H1 (cell line): ENCODE measurements at places on chromosomes 16 and 17. TPM values are rescaled to one million over a fixed set of nuclear protein-coding genes. Genes with fewer than 3 reads are reported as not detected.

The OR3A3 gene
- not detected in 2 replicates for total RNA-seq

DNA sequence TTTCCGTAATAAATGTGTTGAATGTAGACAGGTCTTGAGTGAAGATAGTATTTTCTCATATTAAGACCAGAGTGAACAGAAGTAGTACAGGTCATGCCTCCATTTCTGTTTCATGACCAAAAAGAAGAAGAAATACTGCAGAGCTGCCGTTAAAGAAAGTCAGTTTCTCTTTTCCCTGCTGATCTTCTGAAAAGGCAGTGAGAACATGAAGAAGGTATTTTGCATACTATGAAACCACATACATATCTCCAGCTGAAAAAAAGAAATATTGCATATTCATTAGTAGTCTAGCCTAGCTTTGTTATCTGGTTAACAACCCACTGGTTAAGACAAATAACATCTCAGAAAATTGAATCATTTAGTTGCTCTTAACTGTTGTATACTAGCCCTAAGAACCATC is 138.4 kb downstream of the PHKB start:
- no peak overlapping the region for H3K27ac ChIP-seq
- H3K4me3 ChIP-seq: no peak overlapping the region
- H3K36me3 ChIP-seq: no peaks in the 10 kb centered on the region
- no peak for DNase-seq
- no peaks in the 10 kb centered on the region for H3K27me3 ChIP-seq

The ZFP3 gene
- 0.15 and 0.17 TPM in 2 replicates for total RNA-seq

GRCh38 chr17:66025551-66025950 is 166.4 kb downstream of the CEP112 start:
- no peak overlapping the region for H3K27ac ChIP-seq
- H3K36me3 ChIP-seq: no peaks in the 10 kb centered on the region
- no peaks in the 10 kb centered on the region for H3K4me1 ChIP-seq
- no peak overlapping the region for H3K4me3 ChIP-seq
- no peaks in the 10 kb centered on the region for H3K27me3 ChIP-seq
- DNase-seq: no peak

GRCh38 chr17:17892009-17892408 is 55.2 kb upstream of the SREBF1 start:
- H3K36me3 ChIP-seq: no peaks in the 10 kb centered on the region
- H3K4me1 ChIP-seq: peaks cover 4% of the 10 kb centered on the region
- no peaks in the 10 kb centered on the region for H3K27me3 ChIP-seq
- no peak for DNase-seq
- no peak overlapping the region for H3K27ac ChIP-seq

- no peak overlapping the region for H3K27ac ChIP-seq
- DNase-seq: no peak
- H3K36me3 ChIP-seq: no peaks in the 10 kb centered on the region
- no peaks in the 10 kb centered on the region for H3K4me1 ChIP-seq
- H3K27me3 ChIP-seq: no peaks in the 10 kb centered on the region
- H3K4me3 ChIP-seq: no peak overlapping the region
Observed at GRCh38 chr17:9079461-9080103, 58.3 kb downstream of the NTN1 start.

GRCh38 chr17:74922694-74923537 is at the start of gene USH1G:
TSS of gene USH1G (minus strand) at chr17:74923255. CDS start at chr17:74923073, 182 bp downstream.
- DNase-seq: peak; percentile 69
- no peak within 1 kb of the TSS for H3K27ac ChIP-seq
- peaks cover 40% of the 10 kb centered on the region for H3K27me3 ChIP-seq
- peak within 1 kb of the TSS; percentile 36 for H3K4me3 ChIP-seq
- H3K36me3 ChIP-seq: no peaks in the 10 kb centered on the region
- H3K4me1 ChIP-seq: no peaks in the 10 kb centered on the region

- H3K4me1 ChIP-seq: no peaks in the 10 kb centered on the region
- H3K4me3 ChIP-seq: no peak overlapping the region
- no peak overlapping the region for H3K27ac ChIP-seq
- DNase-seq: no peak
- no peaks in the 10 kb centered on the region for H3K36me3 ChIP-seq
Observed at GRCh38 chr16:89502081-89502843, 5.9 kb upstream of the SPG7 start.

DNA sequence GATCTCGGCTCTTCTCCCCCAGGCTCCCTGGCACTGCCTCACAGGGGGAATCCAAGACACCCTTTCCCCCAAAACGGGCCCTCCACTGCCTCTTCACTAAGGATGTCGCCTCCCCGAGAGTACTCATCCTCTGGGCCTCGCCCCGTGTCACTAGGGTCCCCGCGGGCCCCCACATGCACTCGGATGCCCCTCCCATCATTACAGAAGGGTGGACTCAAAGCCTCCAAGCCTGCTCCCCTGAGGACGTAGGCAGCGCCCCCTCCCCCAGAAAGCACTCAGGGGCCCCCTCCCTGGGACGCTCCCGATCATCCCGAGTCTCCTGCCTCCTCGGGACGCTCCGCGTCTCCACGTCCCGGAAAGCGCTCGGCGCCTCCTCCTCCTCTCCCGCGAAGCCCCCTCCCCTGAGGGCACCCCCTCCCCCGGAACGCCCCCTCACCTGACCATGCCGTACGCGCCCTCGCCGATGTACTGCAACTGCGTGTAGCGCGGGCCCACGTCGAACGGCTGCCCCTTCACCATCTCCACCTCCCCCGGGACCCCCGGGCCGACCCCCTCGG is 338 bp downstream of the MAPK3 start:
- H3K27ac ChIP-seq: no peak overlapping the region
- peaks cover 3% of the 10 kb centered on the region; the same call in 1 of the 2 replicates for H3K4me1 ChIP-seq
- DNase-seq: no peak
- no peaks in the 10 kb centered on the region for H3K27me3 ChIP-seq
- H3K36me3 ChIP-seq: peaks cover 4% of the 10 kb centered on the region; the same call in 1 of the 2 replicates

The TSC2 gene
- 91.1 and 96.6 TPM in 2 replicates for total RNA-seq

GRCh38 chr16:55756963-55757362 is 75.9 kb downstream of the CES1 start:
- DNase-seq: no peak
- H3K27me3 ChIP-seq: no peaks in the 10 kb centered on the region; the same call in 1 of the 2 replicates
- no peaks in the 10 kb centered on the region for H3K36me3 ChIP-seq
- peaks cover 5% of the 10 kb centered on the region; the same call in 1 of the 2 replicates for H3K4me1 ChIP-seq
- H3K27ac ChIP-seq: no peak overlapping the region
- H3K4me3 ChIP-seq: no peak overlapping the region

The RPH3AL gene
- total RNA-seq: 5.6 and 6.1 TPM in 2 replicates

The TBC1D3 gene
- total RNA-seq: not detected in 2 replicates

DNA sequence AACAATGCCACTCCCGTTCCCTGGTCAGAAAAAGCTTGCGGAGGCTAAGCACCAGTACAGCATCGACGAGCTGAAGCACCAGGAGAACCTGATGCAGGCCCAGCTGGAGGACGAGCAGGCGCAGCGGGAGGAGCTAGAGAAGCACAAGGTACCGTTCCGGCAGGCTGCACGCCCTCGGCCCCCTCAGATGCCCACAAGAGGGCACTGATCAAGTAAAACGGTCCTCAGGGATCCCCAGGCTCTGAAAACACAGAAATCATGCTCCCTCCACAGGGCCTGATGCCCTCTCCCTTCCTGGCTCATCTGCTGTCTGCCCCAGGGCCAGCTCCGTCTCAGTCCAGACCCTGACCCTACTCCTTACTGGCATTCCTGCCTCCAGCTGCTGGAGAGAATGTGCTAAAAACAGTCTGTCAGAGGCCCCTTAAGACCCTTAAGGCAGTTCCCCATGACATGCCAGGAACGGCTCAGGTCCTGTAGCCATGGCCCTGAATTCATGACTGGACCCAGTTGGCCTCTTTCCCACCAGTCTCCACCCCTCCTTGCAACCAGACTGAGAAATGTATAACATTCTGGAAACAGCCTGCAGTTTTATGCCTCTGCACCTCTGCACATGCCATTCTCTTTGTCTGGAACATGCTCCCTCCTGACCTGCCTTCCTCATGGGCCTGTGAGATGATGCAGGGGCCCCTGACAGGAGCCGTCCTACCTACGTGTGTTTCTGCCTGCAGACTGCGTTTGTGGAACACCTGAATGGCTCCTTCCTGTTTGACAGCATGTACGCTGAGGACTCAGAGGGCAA is 21.8 kb downstream of the DRC3 start:
- H3K27me3 ChIP-seq: no peaks in the 10 kb centered on the region
- DNase-seq: peak; percentile 53
- no peak overlapping the region for H3K27ac ChIP-seq
- H3K36me3 ChIP-seq: no peaks in the 10 kb centered on the region

The CBX2 gene
- 83.9 and 85.9 TPM in 2 replicates for total RNA-seq

GRCh38 chr17:14033166-14033565 is 36.1 kb upstream of the COX10 start:
- H3K27ac ChIP-seq: no peak overlapping the region
- no peaks in the 10 kb centered on the region for H3K4me1 ChIP-seq
- H3K4me3 ChIP-seq: no peak overlapping the region
- H3K27me3 ChIP-seq: no peaks in the 10 kb centered on the region
- no peak for DNase-seq

- H3K27me3 ChIP-seq: no peaks in the 10 kb centered on the region
- no peak overlapping the region for H3K27ac ChIP-seq
- H3K36me3 ChIP-seq: no peaks in the 10 kb centered on the region
- H3K4me1 ChIP-seq: peaks cover 18% of the 10 kb centered on the region
Observed at GRCh38 chr17:77317091-77317750, 176.5 kb downstream of the SEC14L1 start.

DNA sequence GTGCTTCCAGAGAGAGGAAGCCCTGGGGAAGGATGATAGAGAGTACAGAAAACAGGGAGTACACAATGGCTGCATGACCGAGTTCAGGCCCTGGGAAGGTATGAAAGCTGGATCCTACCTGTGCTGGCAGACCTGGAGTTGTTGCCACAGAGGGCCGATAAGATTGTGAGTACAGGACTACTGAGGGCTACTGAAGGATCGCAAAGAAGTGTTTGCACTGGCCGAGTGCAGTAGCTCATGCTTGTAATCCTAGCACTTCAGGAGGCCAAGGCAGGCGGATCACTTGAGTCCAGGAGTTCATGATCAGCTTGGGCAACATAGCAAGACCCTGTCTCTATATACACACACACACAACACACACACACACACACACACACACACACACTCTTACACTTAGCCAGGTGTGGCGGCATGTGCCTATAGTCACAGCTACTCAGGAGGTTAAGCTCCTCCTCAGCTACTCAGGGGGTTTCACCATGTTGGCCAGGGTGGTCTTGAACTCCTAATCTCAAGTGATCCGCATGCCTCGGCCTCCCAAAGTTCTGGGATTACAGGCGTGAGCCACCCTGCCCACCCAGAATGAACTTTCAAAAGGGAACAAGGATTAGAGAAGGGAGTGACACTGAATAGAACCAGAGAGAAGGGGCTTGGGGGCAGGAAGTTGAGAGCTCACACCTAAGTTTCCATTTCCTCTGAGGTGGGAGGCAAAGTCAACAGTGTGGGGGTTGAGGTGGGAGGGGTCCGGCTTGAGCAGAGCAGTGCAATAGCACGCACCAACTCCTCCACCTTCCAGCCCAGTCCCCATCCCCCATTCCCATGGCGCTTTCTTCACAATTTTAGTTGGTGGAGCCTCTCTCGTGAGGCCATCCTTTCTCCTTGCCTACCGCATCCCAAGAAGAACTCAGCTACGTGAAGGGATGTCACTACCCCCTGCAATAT is 7.5 kb downstream of the SCIMP start:
- H3K27me3 ChIP-seq: no peaks in the 10 kb centered on the region
- H3K27ac ChIP-seq: no peak overlapping the region
- no peak for DNase-seq
- no peak overlapping the region for H3K4me3 ChIP-seq
- H3K4me1 ChIP-seq: no peaks in the 10 kb centered on the region

DNA sequence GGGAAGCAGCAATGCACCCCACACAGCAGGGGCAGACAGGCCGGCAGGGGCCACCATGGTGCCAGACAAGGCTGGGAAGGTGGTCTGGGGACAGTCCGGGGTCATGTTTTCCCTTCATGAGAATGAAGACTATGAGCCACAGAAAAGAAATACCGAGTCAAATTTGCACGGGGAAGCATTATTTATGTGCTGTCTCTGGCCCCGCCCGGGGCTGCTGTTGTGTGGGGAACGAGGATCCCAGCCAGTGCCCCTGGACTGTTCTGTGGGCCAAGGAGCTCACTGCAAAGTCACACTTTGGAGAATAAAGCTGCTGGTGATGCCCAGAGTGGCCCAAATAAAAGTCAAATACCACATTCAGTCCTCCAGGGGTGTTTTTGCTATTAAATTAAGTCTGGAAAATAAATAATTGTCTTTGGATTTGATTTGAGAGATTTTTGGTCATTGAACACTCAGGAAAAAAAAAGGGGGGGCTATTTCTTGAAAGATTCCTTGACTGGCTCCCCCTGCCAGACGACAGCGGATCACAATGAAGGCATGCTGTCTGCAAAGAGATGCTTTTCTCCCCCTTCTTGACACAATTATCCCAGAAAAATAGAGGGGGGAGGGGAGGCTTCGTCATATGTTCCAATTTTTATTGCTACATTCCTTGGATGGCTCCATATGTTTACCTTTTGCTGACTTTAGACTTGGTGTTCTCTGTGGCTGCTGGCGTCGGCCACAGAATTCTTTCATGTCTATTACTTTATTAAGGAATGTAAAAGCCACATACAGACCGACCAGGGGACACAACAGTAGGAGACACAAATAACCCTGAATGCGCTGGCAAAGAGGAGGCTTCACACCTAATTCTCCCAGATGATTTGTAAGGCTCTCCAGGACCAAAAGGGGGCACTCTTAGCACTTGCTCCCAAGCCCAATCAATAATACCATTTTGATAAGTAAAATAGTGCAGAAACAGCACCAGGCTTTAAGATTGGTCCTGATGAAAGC is 27.1 kb upstream of the ANKFN1 start:
- peak; percentile 53 for DNase-seq
- no peaks in the 10 kb centered on the region for H3K27me3 ChIP-seq
- no peaks in the 10 kb centered on the region for H3K4me1 ChIP-seq
- H3K36me3 ChIP-seq: no peaks in the 10 kb centered on the region
- no peak overlapping the region for H3K27ac ChIP-seq

DNA sequence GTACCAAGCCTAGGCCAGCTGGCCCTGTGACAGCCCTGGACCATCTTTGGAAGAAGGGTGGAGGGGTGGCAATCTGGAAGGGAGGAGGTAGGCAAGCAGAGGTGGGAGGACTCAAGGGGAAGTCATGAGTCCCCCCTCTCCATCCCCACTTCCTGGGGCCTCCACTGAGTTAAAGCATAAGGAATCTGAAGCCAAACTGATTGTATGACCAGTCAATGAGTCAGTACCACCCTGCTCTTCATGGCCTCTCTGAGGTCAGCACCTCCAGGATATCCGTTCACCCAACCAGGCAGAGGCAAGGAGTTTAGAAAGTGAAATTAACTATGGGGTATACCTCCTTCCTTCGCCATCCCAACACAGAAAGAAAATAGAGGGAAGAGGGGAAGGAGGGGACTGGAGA is 272.7 kb downstream of the SOX9 start:
- no peak overlapping the region for H3K27ac ChIP-seq
- DNase-seq: no peak
- H3K27me3 ChIP-seq: no peaks in the 10 kb centered on the region; the same call in 1 of the 2 replicates
- H3K36me3 ChIP-seq: no peaks in the 10 kb centered on the region
- H3K4me1 ChIP-seq: no peaks in the 10 kb centered on the region

- no peaks in the 10 kb centered on the region for H3K27me3 ChIP-seq
- DNase-seq: no peak
- H3K36me3 ChIP-seq: no peaks in the 10 kb centered on the region
- no peak overlapping the region for H3K4me3 ChIP-seq
- no peak overlapping the region for H3K27ac ChIP-seq
Observed at GRCh38 chr17:52389632-52390031, 231.1 kb upstream of the CA10 start.
